ENCODE measurements at places on chromosomes 4 and X.

DNA sequence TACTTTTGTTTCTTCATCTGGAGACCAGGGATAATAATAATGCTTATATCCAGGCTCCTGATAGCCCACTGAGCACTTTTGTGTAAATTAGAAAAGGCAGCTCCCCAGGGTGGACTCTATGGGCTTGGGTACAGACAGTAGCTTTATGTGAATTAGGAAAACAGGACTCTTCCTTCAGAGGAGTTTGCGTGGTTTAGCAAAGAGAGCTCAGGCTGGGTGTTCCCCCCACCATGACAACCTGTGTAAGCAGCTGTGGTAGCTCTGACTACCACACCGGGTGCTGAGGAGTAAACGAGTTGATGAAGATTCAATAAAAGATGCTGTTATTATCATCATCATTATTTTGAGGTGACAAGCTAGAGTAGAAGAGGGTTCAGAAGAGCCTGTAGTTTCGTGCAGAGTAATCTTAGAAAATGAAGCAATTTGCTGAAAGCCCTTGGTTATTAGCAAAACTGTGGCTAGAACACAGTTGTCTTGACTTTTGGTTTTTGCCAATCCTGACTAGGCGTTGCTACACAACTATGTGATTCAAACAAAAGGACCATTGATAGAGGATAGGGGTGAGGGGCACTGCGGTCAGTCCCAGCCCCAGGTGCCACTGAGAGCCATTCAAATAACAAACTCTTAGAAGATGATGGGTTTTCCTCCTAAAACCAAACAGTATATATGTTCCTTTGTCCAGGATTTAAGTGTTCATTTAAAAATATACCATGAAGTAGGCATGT, 60.6 kb upstream of the LIMCH1 start:
- no peak for DNase-seq

GRCh38 chrX:13009844-13010243, 34.6 kb downstream of the FAM9C start:
- no peak for DNase-seq

- DNase-seq: no peak
These were observed 80.1 kb downstream of the TMEM131L start for GRCh38 chr4:153546280-153546679.

- no peak for DNase-seq
These were observed 50.8 kb downstream of the DTHD1 start for GRCh38 chr4:36332023-36332781.

- DNase-seq: no peak
These were observed 8.2 kb downstream of the PRRG3 start for GRCh38 chrX:151703487-151703886.

DNA sequence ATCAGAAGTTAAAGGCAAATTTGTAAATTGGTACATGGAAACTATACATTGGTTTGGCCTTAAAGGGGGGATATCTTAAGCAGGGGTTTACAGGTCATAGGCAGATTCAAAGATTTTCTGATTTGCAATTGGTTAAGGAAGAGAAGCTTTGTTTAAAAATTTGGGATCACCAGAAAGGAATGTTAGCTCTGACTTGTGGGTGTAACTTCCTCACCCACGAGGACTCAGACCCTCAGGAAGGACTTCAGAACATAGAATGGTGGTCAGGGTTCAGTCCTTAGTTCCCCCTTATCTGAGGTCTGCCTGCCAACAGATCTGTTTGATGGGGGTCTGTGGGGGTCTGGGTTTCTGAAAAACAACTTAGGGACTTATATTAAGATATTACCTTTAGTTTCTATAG, 427.4 kb upstream of the DIPK2B start:
- DNase-seq: no peak

DNA sequence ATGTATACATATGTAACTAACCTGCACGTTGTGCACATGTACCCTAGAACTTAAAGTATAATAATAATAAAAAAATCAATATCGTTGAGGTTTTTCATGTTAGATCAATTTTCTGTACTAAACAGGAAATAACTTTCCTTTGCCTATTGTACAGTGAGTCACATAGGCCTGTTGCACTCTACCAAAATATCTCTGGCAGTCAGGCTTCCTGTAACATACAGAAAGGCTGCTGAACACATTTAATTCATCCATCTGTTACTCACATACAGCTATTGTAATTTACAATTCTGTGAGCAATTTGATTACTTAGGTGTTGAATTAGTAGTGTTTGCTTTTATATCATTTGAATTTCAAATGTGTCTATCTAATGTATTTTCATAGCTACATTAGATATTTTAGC, 427.8 kb downstream of the TMA16 start:
- no peak for DNase-seq

DNA sequence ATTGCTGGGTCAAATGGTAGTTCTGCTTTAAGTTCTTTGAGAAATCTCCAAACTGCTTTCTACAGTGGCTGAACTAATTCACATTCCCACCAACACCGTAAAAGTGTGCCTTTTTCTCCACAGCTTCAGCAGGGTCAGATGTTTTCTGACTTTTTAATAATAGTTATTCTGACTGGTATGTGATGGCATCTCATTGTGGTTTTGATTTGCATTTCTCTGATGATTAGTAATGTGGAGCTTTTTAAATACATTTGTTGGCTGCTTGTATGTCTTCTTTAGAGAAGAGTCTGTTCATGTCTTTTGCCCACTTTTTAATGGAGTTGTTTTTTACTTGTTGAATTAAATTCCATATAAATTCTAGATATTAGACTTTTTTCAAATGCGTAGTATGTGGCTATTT, 257.5 kb upstream of the ANKRD50 start:
- DNase-seq: no peak

- DNase-seq: no peak
These were observed 98.8 kb downstream of the KLHL4 start for GRCh38 chrX:87616371-87616770.

- DNase-seq: no peak
These were observed 117.1 kb downstream of the ANAPC4 start for GRCh38 chr4:25494166-25494565.

- no peak for DNase-seq
These were observed 994.0 kb downstream of the ARAP2 start for GRCh38 chr4:35250331-35250730.

DNA sequence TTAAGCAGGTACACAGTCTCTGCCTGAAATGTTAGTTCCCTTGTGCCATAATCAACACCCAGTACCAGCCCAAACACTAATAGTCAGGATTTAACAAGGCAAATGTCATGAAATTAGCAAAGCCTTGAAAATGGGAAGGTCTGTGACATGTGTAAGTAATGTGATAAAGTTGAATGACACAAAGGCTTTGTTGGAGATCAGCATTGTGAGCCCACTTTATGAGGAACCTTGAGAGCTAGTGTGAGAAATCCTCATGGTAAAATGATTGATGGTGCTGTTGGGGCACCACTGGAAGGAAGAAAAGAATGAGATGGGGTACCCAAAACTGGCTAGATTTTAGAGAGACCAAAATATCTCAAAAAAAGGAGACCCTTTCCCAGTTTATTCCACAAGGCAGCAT, 3.3 kb upstream of the LIN54 start:
- DNase-seq: no peak

- DNase-seq: peak; percentile 55
These were observed 31.1 kb downstream of the F11 start for GRCh38 chr4:186297013-186297645.

- no peak for DNase-seq
These were observed 68.6 kb upstream of the ADGRG2 start for GRCh38 chrX:19190902-19191301.

- DNase-seq: no peak
These were observed 16.7 kb downstream of the SLC7A11 start for GRCh38 chr4:138225477-138225876.

Data from HT-29 (cell line).